ENCODE measurements at places on chromosomes 1 and 21.

- peak; percentile 92 for DNase-seq
These were observed 84.2 kb downstream of the SH3GLB1 start for GRCh38 chr1:86788300-86789206.

GRCh38 chr1:234324821-234325220 lies 48.4 kb upstream of the COA6 start:
- no peak for DNase-seq

- peak; percentile 38 for DNase-seq
These were observed 2.6 kb upstream of the CC2D1B start for GRCh38 chr1:52368383-52369172.

- peak; percentile 93 for DNase-seq
These were observed 84.2 kb downstream of the NDUFS5 start for GRCh38 chr1:39110325-39110851.

GRCh38 chr1:91552091-91552490 lies 51.4 kb downstream of the CDC7 start:
- DNase-seq, result no peak

GRCh38 chr1:245235156-245235555 lies 80.4 kb downstream of the KIF26B start:
- DNase-seq, result peak; percentile 45

GRCh38 chr1:196951711-196952394 lies 8.3 kb downstream of the CFHR2 start:
- DNase-seq, result no peak

- no peak for DNase-seq
These were observed 35.1 kb downstream of the TNFSF18 start for GRCh38 chr1:173015629-173016028.
